Lower leg skin (tissue), 4 donors: ENCODE measurements at places on chromosomes 12 and 14. TPM values are rescaled to one million over a fixed set of nuclear protein-coding genes. Genes with fewer than 3 reads are reported as not detected.

The MAP3K9 gene
- total RNA-seq = 19.4 TPM

The RD3L gene
- total RNA-seq = not detected

The PDE3A gene
- 1.5 TPM for total RNA-seq

DNA sequence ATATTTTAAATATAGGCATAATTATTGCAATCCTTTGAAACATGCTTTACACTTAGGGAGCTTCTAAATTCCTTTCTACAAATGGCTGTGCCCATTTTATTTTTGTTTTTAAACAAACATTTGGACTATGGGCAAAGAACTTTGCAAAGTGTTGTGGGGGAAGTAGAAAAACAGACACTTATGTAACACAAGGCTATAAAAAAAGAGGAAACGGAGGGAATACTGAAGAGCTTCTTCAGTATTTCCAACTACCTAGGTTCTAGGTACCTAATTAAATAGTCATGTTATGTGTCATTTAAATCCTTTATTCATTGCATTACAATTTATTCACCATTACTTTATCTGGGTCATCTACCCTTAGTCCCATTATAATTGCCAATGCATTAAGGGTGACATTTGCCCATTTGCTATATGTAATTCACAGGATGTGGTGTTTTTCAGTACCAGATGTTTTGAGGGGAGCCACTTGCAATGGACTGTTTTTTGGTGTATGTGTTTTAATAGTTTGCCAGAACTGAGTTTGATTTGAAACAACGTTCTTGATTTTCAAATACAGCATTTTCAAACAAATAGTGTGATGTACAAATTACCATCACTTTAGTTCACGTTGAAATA is 1.5 kb upstream of the MSRB3 start:
- DNase-seq = no peak

DNA sequence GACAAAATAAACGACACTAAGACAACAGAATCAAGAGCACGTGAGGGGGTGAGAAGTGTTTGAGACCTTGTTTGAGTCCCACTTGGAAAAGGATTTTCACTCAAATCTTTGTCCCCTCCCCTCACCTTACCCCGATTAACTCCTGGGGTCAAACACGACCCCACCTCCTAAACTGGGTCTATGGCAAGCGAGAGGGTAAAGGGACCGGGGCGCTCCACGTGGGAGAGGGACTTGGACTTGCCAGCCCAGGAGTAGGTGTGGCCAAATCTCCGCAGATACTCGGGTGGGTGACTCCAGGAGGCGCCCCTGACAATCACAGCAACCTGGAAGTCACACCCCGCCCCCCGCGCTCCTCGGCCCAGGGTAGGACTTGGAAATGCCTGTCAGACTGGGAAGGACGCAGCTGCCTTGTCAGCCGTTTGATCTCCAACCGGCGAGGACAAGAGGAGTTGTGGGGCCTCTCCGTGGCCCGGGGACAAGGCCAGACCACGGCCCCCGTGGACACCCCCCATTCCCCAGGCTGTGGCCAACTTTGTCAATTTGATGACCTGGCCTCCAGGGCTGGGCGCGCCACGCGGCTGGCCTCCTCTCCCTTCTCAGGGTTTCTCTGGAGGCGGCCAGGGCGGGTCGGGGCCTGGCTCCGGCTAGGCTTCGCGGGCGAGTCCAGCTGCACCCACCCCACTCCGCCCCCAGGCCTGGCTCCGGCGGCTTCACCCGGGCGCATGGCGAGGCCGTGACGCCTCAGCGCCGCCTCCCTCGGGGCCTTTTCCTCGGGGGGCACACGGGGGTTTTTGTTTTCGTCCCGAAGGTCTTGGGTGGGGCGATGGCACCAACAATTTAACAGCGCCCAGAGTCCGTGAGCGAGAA is 1.1 kb upstream of the BCL11B start:
- peak; percentile 60 for DNase-seq

DNA sequence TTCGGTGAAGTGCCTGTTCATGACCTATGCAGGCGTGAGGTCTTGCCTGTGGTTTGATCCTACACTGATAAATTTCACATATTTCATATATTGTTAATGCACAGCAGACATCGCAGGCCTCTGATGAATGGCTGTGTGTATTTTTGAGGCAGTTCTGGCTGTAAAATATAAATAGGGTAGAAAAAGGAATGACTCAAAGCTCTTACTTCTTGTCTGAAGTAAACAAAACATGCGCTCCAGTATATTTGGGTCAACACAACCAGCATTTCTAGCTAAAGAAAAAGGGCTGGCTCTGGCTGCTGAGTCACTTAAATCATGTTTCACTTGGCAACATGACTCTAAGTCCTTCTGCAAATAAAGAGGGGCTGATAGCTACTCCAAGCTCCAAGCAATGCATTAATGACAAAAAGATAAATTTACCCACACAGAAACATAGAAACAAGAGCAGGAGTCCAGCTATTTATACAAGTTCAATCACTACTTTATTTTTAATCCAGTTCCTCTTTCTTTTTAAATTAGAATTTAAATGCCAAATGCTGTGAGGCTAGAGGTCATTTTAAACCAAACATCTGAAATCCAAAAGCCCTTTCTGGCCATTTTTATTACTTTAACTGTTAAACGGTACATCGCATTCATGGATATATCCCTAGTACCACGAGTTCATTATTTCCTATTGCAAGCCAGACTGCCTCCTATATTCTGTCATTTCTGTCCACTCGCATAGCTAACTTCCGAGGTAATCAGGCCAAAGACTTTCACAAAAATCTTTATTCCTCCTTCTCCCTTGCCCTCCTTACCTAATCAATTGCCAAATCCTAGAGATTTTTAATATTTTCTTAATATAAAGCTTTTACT is 54.3 kb upstream of the TMCC3 start:
- no peak for DNase-seq

DNA sequence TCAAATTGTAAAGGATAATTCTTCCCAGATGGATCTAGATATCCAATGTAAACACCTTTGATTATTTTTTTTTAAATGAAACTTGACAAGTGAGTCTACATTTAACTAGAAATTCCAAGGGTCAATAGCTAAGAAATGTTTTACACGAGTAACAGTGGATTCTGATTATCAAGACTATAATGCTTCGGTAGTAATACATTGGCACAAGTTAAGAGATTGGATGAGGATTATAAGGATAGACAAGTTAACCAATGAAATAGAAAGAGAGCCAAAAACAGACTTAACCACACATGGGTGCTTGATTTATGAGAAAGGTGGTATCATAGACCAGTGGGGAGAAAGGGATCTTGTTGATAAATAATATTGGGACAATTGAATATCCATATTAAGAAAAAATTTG is 40.3 kb upstream of the PCED1B start:
- no peak for DNase-seq

- DNase-seq = no peak
Observed at GRCh38 chr12:103462675-103463074, 33.1 kb downstream of the C12orf42 start.
